ENCODE measurements at places on chromosomes 13 and 19.
A peak's percentile ranks its signal among the peaks of the same experiment; 100 is the strongest.

GRCh38 chr13:52428295-52428694, 22.1 kb downstream of the VPS36 start:
- no peak for DNase-seq

GRCh38 chr13:49627831-49628652, at the start of gene ARL11:
TSS of gene ARL11 (plus strand) at chr13:49628507. CDS start at chr13:49630448, 1,941 bp downstream.
- DNase-seq: no peak

- no peak for DNase-seq
Measured at GRCh38 chr13:31629085-31629780, 110.1 kb upstream of the RXFP2 start.

DNA sequence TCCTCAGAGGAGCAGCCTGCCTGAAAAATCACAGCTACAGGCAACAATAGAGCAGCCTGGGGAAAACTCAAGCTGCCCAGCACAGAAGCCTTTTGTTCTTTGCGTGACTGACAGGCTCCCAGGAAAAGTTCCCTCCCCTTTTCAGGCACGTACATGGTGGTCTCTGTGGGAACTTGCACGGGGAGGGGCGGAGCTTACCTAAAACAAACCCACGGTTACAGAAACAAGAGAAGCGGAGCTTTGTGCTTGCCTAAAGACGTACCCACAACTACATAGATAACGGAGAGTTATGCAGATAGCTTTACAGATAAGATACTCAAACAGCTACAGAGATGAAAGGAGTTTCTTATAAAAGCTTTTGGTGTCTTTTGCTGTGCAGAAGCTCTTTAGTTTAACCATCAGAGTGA, 11.4 kb downstream of the ETFB start:
- no peak for DNase-seq

- DNase-seq: no peak
Measured at GRCh38 chr13:110304256-110304655, 2.7 kb downstream of the COL4A1 start.

- no peak for DNase-seq
Measured at GRCh38 chr13:75195495-75196146, 286.3 kb downstream of the TBC1D4 start.

DNA sequence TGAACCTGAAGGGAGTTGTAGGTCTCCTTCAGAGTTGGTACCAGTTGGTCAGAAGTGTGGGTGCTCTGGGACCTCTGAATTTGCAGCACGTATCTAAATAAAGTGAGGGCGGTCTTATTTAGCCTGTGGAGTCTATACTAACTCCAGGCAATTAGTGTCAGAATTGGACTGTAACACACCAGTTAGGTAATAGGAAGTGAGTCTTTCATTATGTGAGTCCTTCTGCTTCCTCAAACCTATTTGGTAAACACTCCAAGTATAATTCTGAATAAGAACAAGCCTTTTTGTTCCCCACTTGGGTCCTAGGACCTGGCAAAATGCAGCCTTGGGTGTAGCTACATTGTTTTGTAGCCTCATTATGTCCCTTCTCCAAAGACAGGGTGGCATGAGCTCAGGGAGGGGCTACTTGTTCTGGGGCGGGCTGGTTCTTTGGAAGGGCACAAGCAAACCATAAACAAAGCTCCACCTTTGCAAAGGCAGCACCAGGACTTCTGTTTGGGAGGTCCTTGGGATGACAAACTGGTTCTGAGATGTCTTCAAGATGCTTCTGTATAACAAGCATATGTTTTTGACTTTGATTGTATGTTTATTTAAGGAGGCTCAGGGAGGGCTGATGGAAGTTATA, 418.0 kb downstream of the ZNF536 start:
- DNase-seq: no peak

DNA sequence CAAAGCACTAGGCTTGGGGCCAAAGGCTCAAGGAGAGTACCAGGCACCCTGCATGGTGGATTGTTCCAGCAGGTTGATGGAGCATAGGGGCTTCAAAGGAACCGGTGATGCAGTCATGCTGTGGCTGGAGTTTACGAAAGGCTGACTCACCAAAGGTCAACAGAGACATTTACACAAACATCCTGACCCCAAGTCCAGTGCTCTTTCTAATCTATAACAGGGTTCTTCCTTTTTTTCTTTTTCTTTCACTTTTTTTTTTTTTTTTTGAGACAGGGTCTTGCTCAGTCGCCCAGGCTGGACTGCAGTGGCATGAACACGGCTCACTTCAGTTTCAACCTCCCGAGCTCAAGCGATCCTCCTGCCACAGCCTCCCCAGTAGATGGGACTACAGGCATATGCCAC, 35.6 kb upstream of the TPTE2 start:
- DNase-seq: no peak

GRCh38 chr19:58509731-58510083, 2.1 kb downstream of the SLC27A5 start:
- DNase-seq: no peak

DNA sequence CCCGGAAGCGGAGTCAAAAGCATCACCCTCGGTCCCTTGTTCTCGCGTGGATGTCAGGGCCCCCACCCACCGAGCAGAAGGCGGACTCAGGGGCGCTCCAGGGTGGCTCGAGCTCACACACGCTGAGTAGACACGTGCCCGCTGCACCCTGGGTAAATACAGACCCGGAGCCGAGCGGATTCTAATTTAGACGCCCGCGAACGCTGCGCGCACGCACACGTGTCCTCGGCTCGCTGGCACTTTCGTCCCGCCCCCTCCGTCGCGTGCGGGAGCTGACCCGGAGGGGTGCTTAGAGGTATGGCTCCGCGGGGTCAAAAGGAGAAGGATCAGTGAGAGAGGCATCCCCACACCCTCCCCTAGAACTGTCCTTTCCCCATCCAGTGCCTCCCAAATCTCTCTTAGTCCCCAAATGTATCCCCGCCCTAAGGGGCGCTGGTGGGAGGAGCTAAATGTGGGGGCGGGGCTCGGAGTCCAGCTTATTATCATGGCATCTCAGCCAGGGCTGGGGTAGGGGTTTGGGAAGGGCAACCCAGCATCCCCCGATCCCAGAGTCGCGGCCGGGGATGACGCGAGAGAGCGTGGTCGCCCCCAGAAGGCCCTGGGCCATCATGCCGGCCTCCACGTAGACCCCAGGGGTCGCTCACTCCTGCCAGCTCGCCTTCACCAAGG, 451 bp upstream of the ICAM5 start:
- DNase-seq: no peak

- DNase-seq: no peak
Measured at GRCh38 chr19:482186-483041, 13.9 kb upstream of the MADCAM1 start.

DNA sequence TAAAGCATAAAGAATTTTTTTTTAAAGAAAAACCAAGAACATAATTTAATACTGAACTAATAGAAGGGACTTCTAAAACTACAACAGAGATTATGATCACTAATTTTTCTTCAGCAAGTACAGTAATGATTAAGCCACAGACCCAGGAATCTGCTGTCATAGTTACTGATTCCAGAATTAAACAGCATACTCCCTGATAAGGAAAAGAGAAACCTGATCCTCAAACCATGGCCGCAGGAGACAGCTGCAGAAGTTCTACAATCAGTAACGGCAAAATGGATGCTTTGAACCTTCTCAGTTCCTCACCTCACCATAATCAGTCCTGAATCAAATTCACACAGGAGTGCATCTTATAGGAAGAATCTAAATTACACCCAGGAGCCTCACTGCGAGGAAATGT, 939.0 kb upstream of the SLITRK1 start:
- no peak for DNase-seq

- DNase-seq: no peak
Measured at GRCh38 chr19:2394442-2395292, 32.7 kb downstream of the TIMM13 start.

DNA sequence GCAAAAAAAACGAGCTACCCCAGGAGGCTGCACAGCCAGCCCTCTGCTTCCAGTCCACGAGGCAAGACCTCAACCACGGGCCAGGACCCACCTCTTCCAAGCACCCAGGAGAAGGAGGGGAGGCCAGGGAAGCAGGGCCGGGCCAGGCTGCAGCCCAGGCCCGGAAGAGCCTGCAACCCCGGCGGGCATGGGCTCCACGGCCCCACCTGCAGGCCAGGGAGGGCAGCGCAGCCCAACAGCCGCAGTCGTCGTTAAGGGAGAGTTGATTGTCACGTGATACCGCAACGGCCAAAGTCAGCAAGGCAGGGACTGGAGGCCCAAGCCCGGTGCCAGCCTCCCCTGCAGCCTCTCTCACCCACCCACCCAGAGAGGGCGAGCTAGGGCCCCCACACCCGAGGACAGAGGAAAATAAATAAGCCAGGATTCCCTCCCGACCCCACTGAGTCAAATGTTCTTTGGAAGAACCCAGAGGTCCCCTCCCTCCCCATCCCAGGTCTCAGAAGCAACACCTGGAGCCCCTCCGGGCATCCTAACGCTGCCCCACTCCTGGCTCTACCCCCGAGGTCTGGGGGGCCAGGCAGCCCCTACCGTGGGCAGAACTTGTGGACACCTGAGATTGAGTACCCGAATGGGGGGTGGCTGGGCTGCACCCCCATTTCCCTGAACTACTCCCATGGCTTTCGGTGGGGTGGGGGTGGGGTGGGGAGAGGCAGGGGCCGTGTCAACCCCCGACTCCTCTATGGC, 5.2 kb upstream of the REXO1 start:
- DNase-seq: peak; percentile 75

DNA sequence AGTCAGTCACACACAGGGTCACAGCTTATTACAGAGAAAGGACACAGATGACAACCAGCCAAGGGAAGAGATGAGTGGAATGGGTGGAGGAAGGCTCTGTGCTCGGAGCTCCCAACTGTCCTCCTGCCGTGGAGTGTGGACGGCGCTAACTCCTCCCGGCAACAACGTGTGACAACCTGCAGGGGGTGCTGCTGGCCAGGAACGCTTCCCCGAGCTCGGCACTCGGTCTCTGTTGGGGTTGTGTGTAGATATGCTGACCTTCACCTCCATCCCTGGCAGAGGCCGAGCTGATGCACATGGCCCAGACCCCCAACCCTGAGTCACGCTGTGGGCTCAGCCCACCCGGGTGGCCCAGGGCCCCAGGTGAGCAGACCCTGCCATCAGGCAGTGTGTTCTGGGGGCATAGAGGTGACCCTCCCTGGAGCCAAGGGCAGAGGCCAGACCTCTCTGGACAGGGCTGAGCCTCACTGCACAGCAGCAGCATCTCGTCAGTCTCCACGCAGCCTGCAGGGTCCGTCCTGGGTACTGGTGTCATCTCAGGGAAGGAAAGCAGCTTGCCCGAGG, 14.1 kb downstream of the ZNF444 start:
- no peak for DNase-seq
